ENCODE measurements at places on chromosomes 3 and 15.

DNA sequence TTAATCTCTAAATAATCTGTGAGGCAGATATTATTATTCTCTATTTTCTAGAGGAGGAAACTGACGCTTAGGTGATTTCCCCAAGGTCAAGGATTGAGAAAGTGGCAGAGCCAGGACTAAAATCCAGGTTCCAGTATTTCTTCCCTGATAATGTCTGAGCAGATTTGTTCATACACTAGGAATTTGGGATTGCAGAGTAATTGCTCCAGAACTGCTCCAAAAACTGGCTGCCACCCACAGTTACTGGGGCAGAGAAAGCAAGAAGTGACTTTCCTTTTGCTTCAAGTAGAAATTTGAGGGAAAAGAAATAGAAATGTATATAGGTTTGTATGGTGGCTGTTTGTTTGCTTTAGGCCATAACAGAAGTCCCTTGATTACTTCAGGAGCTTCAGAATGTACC is 60.6 kb downstream of the SLC12A8 start:
- DNase-seq: no peak

GRCh38 chr3:143825513-143825912 is 22.8 kb downstream of the SLC9A9 start:
- DNase-seq: no peak

DNA sequence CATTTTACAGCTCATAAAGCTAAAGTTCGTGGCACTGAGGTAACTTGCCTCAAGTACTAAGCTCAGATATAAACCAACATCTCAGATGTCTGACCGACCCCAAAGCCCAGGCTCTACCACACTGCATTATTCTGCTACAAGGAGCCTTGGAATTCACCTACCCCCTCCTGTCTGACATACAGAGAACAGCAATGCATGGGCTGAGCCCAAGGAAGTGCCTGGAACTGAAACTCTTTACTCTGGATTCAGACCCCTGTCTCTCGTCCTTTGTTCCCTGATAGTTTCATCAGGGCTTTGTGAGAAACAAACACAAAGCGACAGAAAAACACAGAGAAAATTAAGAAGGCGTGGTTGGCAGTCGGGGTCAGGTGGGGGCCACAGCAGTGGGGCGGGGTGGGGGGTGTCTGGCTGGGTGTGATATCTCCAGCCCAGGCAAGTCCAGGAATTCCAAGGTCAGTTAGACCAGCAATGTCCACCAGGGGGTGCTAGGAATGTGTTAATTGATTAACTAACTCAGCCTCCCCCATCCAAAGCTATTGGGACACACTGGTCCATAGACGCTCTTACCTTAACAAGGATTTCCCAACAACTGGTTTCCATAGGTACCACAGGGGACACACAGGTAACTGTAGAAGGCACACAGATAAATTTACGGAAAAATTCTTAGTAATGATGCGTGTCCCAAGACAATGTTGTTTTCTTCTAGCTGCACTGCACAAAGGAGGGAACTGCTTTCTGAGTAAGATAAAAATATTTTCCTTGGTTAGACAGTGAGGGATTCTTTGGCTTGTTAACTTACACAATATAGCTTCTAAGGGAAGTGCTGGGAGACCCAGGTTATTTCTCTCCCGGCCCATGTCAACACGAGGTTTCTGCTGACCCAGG is 18.8 kb upstream of the SSUH2 start:
- peak; percentile 76 for DNase-seq

GRCh38 chr3:28504976-28505375 is 156.4 kb upstream of the AZI2 start:
- DNase-seq: no peak

- DNase-seq: peak; percentile 74
Observed at GRCh38 chr15:101167753-101168462, 83.9 kb downstream of the CHSY1 start.

DNA sequence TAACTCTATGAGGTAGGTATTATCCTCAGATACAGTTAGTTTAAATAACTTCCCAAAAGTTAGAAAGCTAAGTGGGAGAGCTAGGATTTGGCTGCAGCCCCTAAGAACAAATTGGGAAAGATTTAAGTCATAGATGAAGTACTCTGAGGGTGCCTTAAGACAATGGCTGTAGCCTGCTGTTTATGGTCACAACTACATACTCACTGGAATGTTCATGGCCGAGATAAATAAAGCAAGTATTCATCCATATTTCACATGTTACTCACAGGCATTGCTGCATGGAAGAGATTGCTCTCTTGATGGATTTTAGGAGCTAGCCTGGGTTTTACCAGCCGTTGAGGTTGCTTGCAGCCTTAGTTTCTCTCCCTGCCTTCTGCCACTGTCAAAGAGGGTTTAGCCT is 145.0 kb downstream of the CMSS1 start:
- no peak for DNase-seq

DNA sequence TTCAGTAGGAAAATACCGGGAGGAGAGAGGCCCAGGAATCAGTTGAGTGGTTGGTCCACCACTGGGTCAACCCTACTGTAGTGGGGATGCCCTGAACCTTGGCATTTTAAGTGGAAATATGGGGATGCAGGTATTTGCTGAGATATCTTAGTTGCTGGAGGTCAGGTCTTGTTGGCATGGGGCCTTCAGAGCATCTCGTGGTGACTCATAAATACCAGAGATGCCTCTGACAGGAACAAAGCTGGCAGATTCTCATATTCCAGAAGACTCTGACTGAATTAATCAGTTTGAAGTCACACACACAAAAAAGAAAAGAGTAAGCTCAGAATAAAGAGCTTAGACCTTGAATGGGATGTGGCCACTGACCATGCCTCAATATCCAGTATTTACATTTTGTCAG is 91.6 kb downstream of the CACNA2D3 start:
- DNase-seq: no peak

DNA sequence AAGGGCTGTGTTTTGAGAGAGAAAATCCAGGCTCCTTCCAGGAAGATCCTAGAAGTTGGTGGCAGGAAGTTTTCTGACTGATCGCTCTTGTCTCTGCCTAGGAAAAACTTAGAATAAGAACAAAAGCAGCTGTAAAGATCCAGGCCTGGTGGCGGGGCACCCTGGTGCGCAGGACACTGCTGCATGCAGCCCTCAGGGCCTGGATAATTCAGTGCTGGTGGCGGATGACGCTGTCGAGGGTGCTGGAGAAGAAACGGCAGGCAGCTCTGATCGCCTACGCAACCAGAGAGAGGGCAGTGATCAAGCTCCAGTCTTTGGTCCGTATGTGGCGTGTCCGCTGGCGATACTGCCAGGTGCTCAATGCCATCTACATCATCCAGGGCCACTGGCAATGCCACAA is 1.5 kb downstream of the IQCF2 start:
- DNase-seq: no peak

- DNase-seq: no peak
Observed at GRCh38 chr15:33730815-33731214, 237.5 kb upstream of the CHRM5 start.

DNA sequence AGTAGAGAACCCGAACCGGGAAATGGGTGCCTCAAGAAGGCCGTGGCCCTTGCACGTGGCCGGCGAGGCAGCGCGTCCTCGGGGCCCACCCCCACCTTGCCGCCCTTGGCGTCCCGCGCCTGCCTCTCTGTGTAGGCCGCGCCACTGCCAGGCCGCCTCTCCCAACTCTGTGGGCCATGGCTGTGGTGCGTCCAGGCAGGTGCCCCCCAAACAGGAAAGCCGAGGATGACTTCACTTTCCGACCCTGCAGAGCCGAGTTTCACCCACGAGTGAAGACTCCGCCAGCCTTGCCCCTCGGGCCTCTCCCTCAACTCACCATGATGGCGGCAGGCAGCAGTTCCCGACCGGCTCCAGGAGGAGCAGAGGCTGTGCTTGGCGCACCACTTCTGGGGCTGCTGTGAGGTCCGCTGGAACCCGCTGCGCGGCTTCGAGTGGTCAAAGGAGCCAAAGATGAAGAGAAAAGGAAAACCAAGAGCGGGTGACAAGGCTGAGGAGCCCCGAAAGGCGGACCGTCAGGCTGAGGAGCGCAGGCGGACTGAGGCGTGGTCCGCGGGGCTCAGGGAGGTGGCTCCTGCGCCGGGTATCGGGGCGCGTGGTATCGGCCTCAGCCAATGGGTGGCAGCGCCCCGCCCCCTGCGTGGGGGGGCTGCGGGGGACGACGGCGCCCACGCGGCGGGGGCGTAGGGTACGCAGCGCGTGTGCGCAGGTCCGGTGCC is at the start of gene DAZL:
TSS of gene DAZL (minus strand) at position 537 of the 716 bp plus-strand sequence. CDS start at position 319, 218 bp downstream.
- no peak for DNase-seq

- no peak for DNase-seq
Observed at GRCh38 chr15:72770673-72771328, 12.8 kb downstream of the ADPGK start.

GRCh38 chr3:152396867-152397266 is 128.1 kb downstream of the MBNL1 start:
- DNase-seq: no peak

DNA sequence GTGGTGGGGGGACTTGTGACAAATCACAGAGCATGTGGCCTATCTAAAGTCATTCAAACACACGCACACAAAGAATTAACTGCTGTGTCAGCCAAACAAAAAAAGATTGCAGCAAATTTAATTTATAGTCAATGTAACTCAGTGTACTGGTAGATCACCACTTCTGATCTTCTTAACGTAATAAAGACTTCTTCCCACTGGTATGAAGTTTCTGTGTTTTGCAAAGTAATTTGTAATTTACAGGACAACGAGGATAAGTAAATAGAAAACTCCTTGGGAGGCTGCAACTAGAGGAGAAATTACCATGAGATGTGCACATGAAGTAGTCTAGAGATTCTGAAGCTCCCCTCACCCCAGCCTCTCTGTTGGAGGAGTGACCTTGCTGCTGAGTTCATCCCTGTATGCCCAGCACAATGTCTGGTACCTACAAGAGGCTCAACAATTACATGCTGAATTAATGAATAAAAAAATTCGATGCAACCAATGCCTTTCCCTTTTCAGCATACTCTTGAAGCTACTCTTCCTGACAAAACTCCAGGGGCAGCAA is 207.3 kb downstream of the ARRDC4 start:
- no peak for DNase-seq

- no peak for DNase-seq
Observed at GRCh38 chr15:52379395-52380106, 83.9 kb upstream of the MYO5C start.

DNA sequence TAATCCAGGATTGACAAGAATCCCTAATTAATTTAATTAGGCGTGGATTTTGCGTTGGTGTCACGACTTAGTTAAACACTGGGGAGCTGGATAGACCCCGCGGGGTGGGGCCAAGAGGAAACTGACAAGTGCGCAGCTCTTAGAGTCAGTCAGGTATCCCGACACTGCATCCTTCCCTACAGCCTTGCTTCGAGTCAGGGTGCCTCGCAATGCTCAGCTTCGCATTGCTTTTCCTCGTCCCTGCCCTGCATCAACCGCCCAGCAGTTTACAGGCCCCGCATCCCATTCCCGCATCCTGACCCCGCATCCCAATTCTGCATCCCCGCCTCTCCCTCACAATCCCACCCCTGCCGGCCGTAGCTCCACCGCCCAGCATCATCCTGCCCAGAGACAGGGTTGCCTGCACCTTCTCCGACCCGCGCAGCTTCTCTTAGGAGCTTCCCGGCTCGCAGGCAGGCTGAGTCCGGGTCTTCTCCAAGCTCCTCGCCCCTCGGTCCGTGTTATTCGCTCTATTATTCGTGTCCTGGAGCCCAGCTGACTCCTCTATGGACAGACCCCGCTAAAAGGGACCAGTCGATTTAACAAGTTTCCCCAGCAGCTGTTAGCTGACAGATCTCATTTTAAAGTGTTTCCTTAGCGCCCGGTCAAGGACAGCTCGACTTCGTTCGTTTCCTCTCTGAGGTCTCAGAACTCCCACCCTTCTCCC is 699 bp upstream of the SHOX2 start:
- no peak for DNase-seq

DNA sequence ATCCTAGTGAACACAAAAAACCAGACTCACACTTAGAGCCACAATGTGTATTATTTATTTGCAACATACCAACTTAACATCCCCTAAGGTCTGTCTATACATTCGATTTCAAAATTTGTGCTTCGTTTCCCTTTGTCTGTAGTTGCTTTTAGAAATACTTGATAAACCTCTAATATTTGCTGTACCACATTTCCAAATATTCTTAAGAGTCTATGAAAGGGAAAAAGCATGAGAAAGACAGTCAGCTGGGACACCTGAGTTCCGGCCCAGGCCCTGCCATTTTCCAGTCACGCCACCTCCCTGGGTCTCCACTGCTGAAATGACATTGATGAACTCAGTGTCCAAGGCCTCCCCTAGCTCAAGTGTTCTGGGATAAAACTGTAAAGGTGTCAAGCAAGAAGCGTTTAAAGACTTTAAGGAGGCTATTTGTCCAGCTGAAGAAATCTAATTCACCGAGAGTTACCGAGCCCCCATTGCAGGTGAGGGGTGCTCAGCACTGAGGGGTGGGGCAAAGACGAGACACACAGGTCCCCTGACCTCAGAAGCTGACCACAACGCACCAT is 26.6 kb downstream of the LRRC2 start:
- DNase-seq: no peak

- DNase-seq: peak; percentile 37
Observed at GRCh38 chr3:119257654-119258410, 17.2 kb upstream of the B4GALT4 start.

- DNase-seq: no peak
Observed at GRCh38 chr3:71388535-71389120, 194.9 kb downstream of the FOXP1 start.

GRCh38 chr15:84033793-84034553 is 201.6 kb upstream of the GOLGA6L4 start:
- no peak for DNase-seq

All from PC-9 (cell line).